ENCODE measurements at places on chromosomes 5 and 9.

DNA sequence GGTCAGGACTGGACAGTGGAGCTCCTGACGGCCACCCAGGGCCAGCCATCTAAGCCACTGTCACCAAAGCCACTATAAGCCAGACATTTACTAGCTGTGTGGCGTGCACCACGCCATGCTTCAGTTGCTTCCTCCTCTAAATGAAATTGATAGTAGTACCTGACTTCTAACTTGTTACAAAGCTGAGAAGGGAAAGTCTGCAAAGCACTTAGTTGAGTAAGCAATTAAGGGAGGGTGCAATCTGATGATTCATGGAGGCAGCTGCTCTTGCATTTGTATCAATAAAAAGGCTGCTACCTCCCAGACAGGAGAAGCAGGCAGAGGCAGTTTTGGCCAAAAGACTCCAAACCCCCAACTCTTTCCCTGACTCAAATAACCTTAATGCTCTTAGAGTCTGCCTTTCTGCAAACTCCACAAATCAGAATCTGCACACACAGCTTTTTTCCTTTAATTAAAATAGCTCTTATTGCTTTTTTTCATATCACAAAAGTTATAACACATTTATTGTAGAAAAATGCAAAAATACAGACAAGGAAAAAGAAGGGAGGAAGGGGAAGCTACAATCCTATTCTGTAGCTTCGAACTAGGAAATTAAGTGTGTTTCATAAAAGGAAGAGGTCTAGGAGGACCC lies 19.3 kb upstream of the RAPGEF1 start:
- no peak for DNase-seq

- DNase-seq: peak; percentile 41
These were observed at the start of gene SHC3 for GRCh38 chr9:89177944-89178829. SHC3 (minus strand) TSS chr9:89178818; CDS start chr9:89178460, 358 bp downstream.

- DNase-seq: no peak
These were observed 4.5 kb downstream of the ROR2 start for GRCh38 chr9:91945277-91946085.

GRCh38 chr9:69623276-69623675 lies 48.9 kb downstream of the APBA1 start:
- DNase-seq: no peak

GRCh38 chr5:123754908-123755307 lies 242.9 kb downstream of the CSNK1G3 start:
- DNase-seq: peak; percentile 14

DNA sequence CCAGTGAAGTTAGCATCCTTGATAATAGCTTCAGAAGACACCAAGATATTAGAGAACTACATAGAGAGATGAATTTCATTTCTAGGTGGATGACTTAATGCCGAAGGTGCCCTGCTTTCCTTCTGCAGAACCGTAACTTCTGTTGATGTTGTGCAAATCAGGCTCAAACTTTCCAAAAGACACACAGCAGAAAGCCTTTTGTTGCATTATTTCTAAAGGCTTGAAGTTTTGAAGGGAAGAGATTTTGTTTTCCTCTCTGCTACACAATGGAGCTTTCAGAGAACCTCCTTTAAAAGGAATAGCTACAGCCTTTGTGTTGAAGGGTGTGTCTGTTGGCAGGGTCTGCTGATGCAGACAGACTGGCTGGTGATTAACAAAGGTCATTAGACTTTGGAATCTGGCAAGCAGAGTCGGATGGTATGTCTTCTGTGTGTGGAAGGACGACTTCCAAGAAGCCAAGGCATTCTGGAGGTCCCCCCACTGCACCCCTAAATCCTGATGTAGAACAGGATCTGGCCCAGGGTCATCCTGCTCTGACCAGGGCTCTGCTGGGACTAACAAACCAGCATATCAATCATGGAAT lies 57.8 kb downstream of the ZNF462 start:
- DNase-seq: no peak

DNA sequence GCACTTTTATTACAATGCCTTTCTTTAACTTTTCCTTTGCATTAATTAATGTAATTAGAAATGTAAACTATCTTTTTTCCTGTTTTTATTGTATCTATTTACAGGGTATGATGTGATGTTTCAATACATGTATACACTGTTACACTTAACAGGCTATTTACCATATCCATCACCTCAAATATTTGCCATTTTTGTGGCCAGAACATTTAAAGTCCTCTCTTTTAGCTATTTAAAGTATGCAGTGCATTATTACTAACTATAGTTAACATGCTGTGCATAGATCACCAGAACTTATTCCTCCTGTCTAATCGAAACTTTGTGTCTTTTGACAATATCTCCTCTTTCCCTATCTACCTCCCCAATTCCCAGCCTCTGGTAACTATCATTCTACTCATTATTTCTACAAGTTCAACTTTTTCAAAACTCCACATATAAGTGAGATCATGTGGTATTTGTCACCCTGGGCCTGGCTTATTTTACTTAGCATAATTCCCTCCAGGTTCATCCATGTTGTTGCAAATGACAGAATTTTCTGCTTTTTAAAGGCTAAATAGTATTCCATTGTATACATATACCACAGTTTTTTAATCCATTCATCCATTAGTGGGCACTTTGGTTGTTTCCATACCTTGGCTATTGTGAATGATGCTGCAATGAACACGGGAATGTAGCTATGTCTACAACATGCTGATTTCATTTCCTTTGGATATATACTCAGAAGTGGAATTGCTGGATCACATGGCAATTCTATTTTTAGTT lies 32.8 kb downstream of the OR2K2 start:
- no peak for DNase-seq

DNA sequence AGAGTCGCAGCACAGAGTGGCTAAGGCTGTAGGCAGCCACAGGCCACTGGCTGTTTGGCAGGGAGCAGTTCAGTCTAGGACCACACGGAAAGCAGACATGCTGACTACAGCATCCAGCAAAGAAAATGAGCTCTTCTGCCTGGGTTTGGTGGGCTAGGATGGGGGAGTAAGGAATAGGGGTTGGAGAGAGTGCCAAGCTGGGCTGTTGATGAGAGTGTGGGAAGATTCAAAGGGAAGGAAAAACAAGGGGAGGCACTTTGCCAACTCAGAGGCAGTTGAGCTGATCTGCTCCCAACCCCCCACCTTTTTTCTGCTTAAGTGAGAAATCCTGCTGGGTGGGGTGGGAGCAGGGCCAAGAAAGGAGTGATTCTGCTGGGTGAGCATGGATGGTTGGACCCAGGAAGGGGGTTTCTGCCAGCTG lies 35.9 kb downstream of the SVEP1 start:
- no peak for DNase-seq

DNA sequence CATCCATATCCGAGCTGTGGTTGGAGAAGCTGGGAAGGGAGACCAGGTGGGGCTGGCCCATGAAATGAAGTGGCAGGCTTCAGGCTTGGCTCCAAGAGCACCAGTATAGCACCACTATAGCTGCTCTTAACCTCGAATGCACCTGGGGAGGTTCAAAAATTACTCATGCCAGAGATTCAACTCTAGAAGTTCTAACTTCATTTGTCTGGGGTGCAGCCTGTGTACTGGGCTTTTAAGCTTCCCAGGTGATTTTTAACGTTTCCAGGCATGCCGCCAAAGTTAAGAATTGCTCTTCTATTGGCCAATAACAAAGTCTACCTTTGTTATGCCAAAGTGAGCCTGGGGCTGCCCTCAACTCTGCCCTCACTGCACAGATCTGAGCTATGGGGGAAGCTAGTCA lies 458 bp downstream of the PRSS3 start:
- no peak for DNase-seq

- DNase-seq: no peak
These were observed 105.9 kb downstream of the GIN1 start for GRCh38 chr5:103013933-103014552.

DNA sequence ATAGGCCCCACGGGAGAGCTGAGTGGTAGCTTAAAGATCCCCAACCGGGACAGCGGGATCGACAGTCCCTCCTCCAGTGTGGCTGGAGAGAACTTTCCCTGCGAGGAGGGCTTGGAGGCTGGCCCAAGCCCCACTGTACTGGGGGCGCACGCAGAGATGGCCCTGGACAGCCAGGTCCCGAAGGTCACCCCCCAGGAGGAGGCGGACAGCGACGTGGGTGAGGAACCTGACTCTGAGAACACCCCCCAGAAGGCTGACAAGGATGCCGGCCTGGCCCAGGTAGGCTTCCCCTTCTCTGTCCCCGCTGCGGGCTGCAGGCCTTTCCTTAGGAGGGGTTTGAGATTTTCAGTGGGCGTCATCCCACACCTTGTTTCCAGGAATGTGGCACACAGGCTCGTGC lies 29.1 kb downstream of the FGD3 start:
- DNase-seq: no peak

DNA sequence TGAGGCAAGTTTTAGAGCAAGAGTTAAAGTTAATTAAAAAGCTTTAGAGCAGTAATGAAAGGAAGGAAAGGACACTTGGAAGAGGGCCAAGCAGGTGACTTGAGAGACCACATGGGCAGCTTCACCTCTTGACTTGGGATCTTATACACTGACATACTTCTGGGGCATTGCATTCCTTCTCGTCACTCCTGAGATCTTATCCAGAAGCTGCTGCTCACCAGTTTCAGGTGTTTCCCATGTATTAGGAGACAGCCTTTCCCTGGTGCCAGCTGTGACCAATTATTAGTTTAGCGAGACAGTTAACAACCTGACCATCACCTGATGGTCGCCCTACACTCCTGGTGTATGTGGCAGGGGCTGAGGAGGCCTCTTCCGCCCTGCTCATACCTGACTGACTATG lies 382.1 kb downstream of the KDM4C start:
- no peak for DNase-seq

DNA sequence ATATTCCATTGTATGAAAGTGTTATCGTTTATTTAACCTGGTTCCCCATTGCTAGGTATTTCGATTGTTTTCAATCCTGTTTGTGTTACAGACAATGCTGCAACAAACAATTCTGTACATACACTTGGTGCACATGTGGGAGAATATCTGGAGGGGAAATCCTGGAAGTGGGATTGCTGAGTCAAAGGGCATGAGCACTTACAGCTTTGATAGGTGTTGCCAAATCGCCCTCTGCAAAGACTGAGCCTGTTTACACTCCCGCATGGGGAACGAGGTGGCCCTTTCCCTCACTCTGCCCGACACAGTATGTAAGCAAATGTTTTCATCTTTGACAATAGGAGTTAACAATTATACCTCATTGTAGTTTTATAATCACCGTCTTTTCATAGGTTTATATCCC lies 66.2 kb downstream of the PDE6A start:
- no peak for DNase-seq

DNA sequence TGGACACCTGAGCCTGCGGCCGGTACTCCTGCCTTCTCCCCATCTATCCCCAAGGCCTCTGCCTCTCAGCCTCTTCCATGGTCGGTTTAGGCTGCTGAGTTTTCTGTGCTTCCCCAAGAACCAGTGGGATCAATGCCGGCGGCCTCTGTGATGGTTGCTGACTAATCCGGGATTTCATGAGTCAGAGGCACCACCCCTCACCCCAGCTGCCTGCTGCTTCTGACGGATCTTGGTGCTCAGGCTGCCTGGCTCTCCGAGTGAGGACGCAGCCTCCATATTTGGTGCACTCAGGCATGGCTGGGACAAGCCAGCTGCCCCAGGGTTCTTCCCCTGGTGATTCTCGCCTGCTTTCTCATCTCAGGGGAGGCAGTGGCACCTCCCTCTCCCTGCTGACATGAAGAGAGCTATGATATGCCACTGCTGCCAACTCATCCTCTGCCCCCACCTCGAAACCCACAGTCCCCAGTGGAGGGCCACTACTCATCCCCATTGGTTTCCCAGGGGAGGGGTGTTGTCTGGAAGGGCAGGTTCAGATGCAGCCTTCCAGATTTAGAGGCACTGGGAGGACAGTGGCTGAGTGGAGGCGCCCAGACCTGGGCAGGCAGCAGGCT lies 3.3 kb upstream of the MAN1B1 start:
- DNase-seq: peak; percentile 96

- no peak for DNase-seq
These were observed 58.8 kb downstream of the C6 start for GRCh38 chr5:41154491-41154890.

DNA sequence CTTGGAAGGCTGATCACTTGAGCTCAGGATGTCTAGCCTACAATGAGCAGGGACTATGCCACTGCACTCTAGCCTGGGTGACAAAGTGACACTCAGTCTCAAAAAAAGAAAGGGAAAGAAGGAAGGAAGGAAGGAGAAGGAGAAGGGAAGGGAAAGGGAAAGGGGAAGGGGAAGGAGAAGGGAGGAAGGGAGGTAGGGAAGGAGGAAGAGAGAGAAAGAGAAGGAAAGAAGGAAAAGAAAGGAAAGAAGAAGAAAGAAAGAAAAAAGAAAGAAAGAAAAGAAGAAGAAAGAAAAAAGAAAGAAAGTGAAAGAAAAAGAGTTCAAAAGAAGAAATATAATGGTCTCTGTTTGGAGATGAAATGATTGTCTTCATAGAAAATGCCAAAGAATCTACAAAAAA lies 10.8 kb upstream of the CSF1R start:
- DNase-seq: no peak

GRCh38 chr5:36156121-36156601 lies 4.2 kb downstream of the SKP2 start:
- DNase-seq: no peak

DNA sequence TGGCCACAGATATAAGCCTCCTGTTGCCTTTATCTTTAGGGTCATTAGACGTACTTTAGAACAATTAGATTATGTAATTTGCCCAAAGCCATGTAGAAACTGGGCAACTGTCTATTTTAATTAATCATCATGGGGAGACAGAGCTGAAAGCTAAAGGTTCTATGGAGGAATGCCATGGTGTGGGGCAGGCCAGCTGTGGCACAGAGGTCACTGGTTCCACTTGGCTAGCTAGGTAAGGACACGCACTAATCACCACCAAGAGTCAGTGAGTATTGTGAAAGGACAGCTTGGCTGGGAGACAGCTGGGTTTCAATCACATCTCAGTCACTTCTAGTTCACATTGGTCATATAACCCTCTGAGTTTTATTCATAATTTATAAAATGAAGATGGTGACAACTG lies 81.7 kb downstream of the HMHB1 start:
- DNase-seq: no peak

- DNase-seq: peak; percentile 70
These were observed 157.6 kb downstream of the CD180 start for GRCh38 chr5:67038817-67039603.

GRCh38 chr9:38680837-38681445 lies 39.0 kb downstream of the FAM240B start:
- DNase-seq: no peak

- no peak for DNase-seq
These were observed 158.7 kb downstream of the GNAQ start for GRCh38 chr9:77872863-77873262.

DNA sequence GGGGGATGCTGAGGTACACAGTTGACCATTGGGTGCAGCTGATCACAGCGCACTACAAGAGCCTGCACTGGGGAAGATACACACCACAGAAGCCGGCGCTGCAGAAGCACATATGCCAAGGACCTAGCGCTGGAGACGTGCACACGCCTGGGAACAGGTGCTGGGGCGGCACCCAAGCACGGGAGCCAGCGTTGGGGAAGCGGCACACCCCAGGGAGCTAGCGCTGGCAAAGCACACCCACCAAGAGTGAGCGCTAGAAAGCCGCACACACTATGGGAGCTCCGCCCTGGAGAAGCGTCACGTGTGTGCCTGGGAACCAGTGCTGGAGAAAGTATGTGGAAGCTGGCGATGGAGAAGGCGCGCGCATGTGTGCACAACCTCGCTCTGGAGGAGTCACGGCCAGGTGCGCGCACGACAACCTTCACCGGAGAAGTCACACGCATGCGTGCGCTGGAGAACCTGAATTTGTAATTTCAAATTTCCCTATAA lies 4.5 kb downstream of the FANCC start:
- DNase-seq: peak; percentile 25

GRCh38 chr5:43993634-43994351 lies 390.8 kb downstream of the NNT start:
- no peak for DNase-seq

- peak; percentile 19 for DNase-seq
These were observed 2.0 kb upstream of the PHPT1 start for GRCh38 chr9:136847088-136847825.

- DNase-seq: no peak
These were observed 259.6 kb upstream of the SLC24A2 start for GRCh38 chr9:20048437-20048836.

All from brain microvascular endothelial cell (primary cell).